ENCODE measurements at places on chromosomes 5 and 9.

DNA sequence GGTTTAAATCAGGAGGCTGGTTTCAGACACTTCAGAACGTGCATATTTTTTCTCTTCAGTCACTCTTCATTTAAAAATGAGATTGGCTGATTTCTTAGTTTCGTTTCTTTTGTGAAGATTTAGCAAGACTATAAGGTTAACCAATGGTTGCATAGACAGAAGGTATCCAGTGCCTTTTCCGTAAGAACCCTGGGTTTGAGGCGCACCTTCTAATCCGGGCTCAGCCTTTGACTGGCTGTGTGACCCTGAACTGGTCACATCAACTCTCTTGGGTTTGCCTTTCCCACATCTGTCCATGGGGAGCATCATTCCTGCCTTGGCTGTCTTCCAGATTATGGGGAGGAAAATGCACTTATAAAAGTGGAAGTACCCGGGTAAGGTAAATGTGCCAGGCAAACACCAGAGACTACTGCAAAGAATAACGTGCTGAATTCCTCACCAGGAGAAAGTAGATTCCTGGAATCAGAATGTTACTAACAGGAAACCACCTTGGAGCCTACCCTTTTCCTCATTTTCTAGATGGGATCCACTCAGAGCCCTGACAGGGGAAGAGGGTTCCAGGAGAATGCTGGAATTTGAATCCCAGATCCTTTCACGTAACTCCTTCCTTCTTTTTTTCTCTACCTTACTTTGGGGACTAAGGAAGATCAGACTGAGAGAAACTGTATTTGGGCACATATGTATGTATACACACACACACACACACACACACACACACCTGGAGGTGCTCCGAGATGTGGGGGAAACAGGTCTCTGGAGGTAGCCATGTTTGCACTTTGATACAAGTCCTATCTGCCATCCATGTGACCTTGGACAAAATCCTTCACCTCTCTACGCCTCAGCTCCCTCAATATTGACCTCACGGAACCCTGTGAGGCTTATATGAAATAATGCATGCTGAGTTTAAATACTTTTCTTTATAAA, 6.8 kb downstream of the HAND1 start:
- no peak for DNase-seq

- no peak for DNase-seq
Observed at GRCh38 chr5:120507800-120508463, 43.8 kb downstream of the PRR16 start.

- DNase-seq: no peak
Observed at GRCh38 chr5:177972613-177973012, 23.4 kb downstream of the PROP1 start.

- DNase-seq: no peak
Observed at GRCh38 chr5:138466125-138466899, 1.0 kb downstream of the EGR1 start.

DNA sequence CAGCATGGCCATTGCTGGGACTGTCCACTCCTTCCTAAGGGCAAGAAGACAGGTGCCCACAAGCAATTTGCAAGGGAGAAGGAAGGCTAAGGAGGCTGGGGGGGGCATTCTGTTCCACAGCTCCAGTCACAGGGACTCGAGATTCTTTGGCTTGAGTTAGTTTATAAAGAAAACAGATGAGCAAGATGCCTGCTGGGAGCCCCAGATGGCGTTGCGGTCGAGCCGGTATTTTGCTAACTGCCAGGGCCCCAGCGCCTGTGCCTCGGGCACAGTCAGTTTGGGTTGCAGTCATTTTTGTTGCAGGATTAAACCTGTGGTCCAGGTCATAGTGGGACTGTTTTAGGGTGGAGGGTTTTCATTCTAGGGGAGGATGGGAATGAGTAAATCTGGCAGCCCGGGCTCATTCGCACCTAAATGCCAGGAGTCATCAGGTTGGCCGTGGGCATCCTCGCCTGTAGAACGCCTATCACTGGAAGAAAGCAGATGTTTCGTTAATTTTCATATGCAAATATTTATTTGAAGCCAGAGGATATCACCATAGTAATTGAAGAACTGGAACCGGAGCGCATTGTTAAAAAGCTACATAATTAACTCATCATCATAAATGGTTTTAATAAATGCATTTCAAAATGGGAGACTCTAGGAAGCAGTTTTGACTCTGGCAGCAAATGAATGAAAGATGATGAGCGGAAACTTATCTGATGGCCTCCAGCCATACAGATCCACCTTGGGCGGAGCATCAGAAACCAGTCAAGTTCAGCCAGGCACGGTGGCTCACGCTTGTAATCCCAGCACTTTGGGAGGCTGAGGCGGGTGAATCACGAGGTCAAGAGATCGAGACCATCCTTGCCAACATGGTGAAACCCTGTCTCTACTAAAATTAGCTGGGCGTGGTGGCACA, 87.1 kb upstream of the FCN2 start:
- DNase-seq: no peak

- DNase-seq: no peak
Observed at GRCh38 chr9:123912167-123912897, 17.6 kb downstream of the DENND1A start.

DNA sequence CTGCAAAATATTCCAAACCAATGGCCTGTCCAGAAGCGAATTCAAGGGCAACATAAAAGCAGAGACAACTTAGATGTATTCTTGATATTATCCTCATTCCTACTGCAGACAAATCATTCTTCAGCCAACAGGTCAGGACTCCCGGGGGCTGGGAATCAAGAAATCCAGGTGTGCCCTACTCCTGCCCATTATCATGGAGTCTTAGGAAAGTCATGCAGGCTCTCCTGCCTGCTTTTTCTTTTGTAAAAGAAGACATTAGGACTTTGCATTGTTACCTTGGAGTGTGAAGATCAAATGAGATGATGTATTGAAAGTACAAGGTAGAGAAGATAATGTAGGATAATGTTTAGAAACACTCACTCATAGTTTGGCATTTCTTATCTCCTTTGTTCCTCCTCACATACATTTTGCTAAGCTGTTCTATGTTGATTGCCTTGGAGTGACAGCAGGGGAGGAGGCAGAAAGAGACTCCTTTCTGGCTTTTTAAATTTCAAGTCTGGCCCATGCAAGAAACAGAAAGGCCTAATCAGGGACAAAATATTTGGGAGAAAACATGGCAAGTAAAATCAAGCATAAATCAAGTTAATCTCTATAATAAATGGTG, 113.8 kb downstream of the SV2C start:
- no peak for DNase-seq

GRCh38 chr5:59007460-59008063, 424.7 kb downstream of the RAB3C start:
- DNase-seq: no peak

DNA sequence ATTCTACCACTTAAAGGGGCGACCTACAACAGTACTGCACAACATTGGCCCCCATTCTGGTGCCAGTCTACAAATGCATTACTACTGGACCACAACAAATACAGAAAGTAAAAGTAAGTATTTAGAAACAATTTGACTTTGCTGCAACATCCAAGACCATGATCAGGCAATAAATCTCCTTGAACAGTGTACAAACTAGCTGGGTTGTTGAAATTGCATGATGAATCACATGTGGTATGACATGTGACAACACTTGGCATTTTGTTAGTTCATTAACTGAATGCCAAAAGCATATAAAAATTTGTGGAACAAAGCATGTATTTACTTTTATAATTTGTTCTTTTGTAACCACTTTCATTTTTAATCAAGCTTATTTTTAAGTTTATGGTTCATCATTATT, 270.5 kb downstream of the NFIB start:
- DNase-seq: no peak

GRCh38 chr5:110072651-110073050, 382.9 kb downstream of the MAN2A1 start:
- no peak for DNase-seq

DNA sequence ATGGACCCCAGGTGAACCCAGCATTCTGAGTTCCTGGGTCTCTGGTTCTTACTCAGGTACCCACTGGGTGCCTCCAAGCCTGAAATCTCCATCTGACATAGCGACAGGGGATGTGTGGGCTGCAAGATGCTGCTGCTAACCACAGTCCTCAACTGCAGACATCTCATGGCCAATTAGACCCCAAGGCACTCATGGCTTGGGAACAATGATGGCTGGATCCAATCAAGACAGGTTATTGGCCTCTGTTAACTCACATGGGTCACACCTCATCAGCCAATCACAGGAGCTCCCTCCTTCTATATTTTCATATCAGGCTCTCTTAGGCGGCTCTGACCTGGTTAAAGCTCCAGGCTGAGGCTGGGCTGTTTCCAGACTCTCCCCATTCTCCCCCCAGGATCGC, 57.0 kb downstream of the CXXC5 start:
- DNase-seq: no peak

- no peak for DNase-seq
Observed at GRCh38 chr9:115880221-115880885, 273.2 kb upstream of the PAPPA start.

GRCh38 chr5:143679777-143680176, 132.2 kb upstream of the HMHB1 start:
- DNase-seq: no peak

GRCh38 chr5:15932066-15932465, 247.5 kb downstream of the MARCHF11 start:
- DNase-seq: no peak

DNA sequence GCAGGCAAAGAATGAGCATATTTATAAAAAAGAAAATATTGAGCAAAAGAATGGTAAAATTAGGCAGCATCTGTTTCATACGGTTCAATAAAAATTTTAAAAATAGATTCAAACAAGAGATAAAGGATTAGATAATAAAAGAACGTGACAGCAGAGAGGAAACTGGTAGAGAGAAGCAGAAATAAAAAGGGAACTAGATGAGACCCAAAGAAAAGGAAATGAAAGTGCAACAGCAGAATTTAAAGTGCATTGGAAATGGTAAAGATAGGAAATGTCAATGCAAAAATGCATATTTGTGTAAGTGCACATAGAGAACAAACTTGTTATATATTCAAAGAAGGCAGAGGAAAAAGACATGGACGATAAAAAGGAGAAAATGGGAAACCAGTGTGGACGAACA, 70.2 kb downstream of the SUSD1 start:
- DNase-seq: no peak

GRCh38 chr9:97567182-97567893, 65.8 kb downstream of the TSTD2 start:
- no peak for DNase-seq

DNA sequence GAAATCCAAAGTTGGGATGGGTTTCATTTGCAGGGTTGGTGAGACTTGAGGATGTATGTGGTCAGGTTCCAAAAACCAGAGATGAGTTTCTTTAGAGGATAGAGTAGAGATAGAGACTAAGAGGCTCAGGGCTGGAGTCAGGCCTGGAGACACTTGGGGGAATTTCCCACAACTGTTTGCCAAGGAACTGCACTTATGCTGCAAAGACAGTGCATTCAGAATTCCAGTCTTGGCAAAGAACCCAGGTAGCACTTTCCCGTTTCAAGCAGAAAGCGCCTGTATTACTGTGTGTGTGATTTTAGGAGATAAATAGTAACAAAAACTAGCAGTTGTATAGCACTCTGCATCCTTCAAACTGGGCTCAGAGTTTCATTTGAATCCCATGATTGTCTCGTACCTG, 55.4 kb downstream of the SNCAIP start:
- DNase-seq: no peak

- DNase-seq: no peak
Observed at GRCh38 chr5:154218786-154219185, 28.3 kb downstream of the GALNT10 start.

- DNase-seq: no peak
Observed at GRCh38 chr5:168314735-168315411, 23.4 kb downstream of the WWC1 start.

Measured in activated naive CD4-positive, alpha-beta T cell treated with anti-CD3 and anti-CD28 coated beads, Interleukin-2, amount 10 ng/mL, durations not matched to agents 7 days and 5 days (primary cell).